T-helper 1 cell (primary cell): ENCODE measurements at places on chromosomes 3 and 15.

DNA sequence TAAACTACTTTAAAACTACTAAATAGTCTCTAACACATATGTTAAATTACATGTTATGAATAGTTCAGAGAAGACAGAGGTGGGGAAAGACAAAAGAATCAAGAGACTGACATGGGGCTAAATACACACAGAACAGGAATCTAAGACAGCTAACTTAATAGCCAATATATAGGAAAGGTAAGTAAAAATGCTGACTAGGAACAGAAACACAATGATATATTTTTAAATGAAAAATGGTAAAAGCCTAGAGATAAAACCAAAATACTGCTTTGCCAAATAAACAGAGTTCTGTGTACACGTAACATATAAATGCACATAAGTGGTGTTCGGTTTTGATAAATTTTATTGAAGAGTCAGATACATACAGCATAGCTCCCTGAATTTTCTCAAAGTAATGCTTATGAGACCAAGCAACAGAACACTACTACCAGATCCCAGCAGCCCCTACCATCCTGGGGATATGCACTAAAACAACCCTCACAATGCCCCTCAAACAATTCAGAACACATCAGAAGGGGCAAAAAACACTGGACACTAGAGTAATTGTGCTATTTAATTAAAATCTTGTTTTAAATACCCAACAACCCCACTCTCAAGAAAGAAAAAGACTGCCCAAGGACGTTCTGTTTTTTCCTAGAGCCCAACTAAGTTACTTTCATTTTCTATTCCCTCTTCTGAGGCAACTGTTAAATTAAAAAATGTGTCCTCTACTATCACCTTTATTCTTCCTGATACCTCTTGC, 121.1 kb downstream of the ADAM10 start:
- no peak for DNase-seq

DNA sequence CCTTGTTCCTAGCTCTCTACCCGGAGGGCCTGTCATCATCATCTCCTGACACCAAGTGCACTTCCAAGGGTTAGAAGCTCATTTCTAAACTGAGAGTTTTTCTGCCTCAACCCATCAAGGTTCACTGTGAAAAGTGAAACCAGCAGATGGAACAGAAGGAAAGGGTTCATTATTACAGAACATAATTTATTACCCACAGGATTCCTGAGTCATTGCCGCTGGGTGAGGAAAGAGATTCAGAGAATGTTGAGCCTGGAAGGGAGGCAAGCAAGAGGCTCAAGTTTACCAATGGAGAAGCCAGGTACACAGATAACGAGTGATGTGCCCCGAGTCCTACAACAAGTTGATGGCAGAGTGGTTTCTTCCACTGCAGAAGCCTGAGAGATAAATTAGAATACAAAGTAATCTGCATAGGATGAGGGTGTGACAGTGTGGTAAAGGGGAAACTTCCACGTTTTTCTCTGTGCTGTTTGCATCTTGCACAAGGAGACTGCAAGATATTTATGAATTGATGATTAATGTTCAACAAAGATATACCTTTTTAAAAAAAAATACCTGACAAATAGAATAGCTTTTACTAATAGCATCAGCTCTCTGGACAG, 80.5 kb upstream of the SETMAR start:
- DNase-seq = no peak

GRCh38 chr15:101480613-101481380, 8.7 kb downstream of the PCSK6 start:
- no peak for DNase-seq

- DNase-seq = no peak
These were observed 59.6 kb downstream of the ABTB1 start for GRCh38 chr3:127732303-127732702.

- no peak for DNase-seq
These were observed 11.3 kb downstream of the NRROS start for GRCh38 chr3:196650740-196651311.

DNA sequence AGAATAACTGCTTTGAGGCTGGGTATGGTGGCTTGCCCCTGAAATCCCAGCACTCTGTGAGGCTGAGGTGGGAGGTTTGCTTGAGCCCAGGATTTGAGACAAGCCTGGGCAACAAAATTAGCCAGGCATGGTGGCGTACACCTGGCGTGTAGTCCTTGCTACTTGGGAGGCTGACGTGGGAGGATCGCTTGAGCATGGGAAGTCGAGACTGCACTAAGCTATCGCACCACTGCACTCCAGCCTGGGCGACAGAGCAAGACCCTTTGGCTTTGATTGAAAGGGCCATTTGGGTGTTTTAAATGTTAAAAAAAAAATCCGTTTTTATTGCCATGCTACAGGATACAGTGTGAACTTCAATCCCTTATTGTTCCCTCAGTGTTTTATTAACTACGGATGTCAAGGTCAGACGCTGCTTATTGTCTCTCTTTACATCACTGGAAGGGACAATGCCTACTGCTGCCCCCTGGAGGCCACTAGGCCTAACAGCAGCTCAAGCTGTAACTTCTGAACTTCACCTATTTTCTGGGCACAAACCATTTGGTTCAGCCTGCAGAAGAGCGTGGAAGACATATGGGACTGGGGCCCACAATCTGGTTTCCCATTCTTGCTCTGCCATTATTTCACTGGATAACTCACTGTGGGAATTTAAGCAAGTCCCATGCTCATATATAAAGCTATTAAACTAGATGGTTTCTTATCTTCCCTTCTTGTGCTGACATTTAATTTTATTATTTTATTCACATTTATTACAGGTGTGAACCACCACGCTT, 15.3 kb upstream of the IREB2 start:
- peak; percentile 47 for DNase-seq

- no peak for DNase-seq
These were observed 109.2 kb downstream of the CPNE4 start for GRCh38 chr3:131925571-131925970.
